ENCODE measurements at places on chromosomes 2 and 18.

- DNase-seq: no peak
Measured at GRCh38 chr2:189178054-189178453, 1.5 kb downstream of the COL5A2 start.

DNA sequence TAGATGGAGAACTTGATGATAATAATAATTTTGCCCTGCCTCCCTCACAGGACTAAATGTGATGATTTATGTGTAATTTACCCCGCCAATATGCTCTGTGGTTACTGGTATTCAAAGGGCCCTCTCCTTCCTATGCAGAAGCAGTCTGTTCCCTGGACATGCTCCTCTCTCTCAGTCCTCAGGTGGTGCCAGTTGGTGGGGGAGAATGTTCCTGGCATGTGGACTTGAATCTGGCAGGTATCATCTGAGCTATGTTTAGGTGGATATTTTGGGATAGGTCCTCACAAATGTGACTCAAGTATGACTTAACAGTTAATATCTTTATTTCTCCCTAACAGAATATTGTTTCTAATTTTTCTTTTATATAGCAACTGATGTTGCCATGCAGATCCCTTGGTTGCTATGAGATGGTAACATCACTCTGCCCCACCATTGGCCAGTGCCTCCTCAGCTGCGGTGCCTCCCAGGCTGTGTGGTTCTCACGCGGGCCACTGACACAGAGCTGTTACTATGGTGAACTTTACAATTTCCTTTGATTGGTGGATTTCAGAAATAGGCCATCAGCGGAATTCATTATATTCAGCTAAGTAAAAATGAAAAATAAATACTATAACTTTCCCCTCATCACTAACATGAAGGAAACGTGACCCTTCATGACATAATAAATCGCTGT lies 106.7 kb upstream of the PELI1 start:
- no peak for DNase-seq

- DNase-seq: no peak
Measured at GRCh38 chr2:71417300-71418202, 35.8 kb upstream of the DYSF start.

GRCh38 chr2:190979906-190980629 lies 33.9 kb downstream of the STAT1 start:
- no peak for DNase-seq

DNA sequence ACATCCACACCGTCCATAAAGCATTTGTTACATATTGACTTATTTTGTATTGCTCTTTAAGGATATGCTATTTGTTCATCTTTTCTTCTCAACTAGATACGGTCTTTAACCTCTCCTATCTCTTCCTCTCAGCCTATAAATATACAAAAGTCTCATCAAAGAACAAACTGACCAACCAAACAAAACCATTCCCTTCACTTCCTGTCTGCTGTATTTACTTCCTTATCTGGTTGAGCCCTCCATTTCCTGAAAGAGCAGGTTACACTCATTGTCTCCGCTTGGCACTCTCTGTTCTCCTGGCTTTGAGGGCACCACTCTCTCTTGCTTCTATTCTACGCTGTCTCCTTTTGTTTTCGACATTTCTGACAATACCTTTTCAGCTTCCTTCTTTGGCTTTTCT lies 431.9 kb upstream of the TCF4 start:
- DNase-seq: no peak

DNA sequence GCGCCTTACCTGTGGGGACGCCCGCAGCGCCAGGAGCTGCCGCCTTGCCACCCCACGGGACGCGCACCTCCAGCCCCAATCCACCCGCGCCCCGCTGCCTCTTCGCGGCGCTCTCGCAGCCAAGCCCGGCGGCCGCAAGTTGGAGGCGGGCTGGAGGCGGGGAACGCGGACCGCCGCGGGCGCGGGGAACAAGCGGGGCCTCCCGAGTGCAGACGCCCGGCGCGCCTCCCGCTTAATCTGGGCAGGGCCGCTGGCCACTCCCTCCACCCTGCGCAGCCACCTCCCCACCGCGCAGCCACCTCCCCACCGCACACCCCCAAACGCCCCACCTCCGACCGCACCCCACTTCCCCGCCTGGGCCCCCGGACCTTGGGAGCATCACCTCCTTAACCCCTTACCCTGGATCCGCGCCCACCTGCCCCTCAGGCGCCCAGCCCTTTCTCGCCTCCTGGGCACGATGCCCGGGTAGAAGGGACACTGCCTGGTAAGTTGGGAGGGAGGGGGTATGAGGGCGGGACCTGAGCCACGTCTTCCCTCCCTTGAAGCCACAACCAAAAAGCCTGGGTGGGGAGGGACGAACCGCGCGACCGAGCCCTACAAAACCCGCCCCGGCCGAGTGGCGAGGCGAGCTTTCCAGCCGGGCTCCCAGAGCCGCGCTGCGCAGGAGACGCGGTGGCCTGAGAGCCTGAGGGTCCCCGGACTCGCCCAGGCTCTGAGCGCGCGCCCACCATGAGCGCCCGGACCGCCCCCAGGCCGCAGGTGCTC lies at the start of the genes COL4A3 and COL4A4:
COL4A3 (plus strand) TSS at position 627 of the 765 bp plus-strand sequence; CDS start at position 730, 103 bp downstream.
COL4A4 (minus strand) TSS at position 208 of the 765 bp plus-strand sequence. CDS start 16,722 bp downstream, outside the sequence.
- no peak for DNase-seq

DNA sequence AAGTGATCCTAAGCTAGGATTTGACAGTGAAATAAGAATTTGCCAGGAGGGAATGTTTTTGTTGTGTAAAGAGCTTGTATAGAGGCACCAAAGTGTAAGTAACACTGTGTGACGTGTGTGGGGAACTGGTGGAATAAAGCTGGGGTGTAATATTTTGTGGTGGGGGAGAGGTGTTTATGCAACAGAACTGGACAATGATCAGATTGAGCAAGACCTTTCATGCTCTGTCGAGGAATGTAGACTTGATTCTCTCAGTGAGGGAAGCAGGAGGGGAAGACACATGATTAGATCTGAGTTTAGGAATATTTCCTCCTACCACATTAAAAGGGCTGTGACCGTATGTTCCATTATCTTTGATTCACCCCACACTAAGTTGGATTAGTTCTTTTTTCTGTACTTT lies 43.6 kb downstream of the EFEMP1 start:
- no peak for DNase-seq

DNA sequence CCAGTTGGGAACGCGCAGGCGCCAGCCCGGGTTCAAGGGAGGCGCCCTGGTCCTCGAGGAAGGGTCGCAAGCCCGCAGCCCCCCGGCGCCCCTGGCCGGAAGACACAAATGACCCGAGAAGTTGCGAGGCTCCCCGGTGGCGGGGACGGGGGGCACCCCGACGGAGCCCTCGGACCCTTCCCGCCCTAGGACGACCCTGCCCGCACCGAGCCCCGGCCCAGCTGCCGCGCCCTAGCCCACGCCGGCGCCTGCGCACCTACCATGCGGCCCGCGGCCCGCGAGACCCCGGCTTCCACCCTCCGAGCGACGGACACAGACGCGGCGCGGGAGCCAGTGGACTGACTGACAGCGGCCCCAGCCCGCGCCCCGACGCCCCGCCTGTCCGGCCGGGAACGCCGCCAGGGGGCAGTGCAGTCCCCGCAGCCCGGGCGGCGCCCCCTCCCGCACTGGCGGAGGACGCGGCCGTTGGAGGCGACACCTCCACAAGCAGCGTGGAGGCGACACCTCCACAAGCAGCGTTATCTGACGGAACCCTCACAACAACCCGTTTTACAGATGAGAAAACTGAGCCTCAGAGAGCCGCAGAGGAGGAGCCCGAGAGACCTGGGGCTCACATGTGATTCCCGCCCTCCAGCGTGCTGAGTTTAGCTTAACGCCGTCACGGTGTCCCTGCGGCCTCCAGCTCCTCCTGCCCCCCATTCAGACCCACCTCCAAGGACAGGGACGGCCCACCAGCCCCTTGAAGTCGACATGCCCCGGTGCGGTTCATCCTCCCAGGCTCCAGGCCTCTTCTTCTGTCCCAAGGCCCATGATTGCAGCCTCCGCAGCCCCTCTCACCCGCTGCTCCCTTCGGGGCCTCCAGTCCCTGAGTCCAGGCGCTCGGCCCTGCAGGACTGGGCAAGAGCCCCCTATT lies at the start of gene NMUR1:
NMUR1 (minus strand) TSS at position 347 of the 913 bp plus-strand sequence; CDS start at position 263, 84 bp downstream.
- peak; percentile 66 for DNase-seq

GRCh38 chr2:163794635-163795034 lies 58.8 kb upstream of the FIGN start:
- no peak for DNase-seq

- no peak for DNase-seq
Measured at GRCh38 chr18:37261246-37261840, 304.3 kb downstream of the CELF4 start.

GRCh38 chr2:74439373-74439772 lies 2.4 kb downstream of the RTKN start:
- DNase-seq: no peak

GRCh38 chr2:32719933-32720716 lies 92.3 kb downstream of the TTC27 start:
- DNase-seq: no peak

DNA sequence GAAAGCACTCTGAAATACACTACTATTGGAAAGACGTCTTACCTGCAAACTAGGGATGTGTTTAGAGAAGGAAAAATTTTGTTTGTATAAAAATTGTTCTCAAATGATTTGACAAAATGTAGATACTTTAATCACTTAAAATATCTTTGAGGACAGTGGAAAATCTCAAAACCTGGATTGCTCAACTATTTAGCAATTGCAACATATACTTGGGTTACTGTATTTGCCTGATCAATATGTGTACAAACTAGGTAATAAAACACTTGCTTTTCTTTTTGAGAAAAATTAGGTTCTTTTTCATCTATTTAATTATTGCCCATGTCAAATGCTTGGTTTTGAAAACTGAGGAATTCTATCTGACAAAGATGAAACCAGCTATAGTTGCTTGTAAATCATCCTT lies 60.9 kb downstream of the CPS1 start:
- DNase-seq: no peak

- DNase-seq: no peak
Measured at GRCh38 chr2:42170619-42171395, 1.7 kb downstream of the EML4 start.

DNA sequence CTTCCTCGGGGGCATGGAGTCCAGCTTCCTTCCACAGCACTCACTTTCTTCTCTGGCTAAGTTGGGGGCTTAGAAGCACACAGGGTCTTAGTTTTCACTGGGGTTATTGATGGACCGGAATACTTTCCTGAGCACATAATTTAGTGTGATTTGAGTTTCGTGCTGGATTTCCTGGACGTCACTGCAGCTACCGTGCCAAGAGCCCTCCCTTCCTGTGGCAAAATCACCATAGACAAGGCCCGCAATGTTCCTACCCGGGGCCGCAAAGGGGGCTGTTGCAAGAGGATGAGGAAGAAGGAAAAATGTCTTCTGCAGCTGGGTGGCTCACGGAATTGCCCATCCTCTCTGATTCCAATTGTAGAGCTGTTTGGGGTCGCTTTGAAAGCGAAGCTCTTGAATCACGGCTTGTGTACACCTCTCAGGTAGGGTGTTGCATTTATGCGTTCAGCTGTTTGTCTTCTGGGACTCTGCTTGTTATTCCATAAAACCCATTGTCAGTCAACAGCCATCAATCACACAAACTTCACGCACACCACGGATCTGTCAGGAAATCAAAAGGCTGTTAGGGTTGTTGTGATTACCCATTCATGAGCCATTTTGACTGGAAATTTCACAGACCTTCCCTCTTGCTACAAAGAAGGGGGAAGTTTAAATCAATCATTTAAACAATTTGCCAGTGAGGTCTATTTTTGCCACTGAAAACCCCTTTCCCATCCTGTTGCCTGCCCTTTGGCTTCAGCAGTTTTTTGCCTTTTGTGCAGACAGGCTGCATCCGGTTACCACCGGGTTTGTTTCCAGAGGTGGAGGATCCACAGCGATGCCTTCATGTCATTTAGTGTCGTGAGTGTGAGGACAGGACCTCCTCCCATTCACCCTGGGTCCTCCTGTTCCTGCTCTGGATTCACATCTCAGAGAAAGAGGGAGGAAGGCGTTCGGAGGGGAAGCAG lies 36.0 kb downstream of the SMIM21 start:
- DNase-seq: no peak

DNA sequence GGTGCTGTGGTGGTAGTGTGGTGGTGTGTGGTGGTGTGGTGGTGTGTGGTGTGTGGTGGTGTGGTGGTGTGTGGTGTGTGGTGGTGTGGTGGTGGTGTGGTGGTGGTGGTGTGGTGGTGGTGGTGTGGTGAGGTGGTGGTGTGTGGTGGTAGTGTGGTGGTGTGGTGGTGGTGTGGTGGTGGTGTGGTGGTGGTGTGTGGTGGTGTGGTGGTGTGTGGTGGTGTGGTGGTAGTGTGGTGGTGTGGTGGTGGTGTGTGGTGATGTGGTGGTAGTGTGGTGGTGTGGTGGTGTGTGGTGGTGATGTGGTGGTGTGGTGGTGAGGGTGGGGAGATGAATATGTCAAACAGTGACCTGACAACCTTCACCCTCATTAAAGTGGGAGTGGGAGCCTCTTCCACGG lies 55.6 kb upstream of the DLGAP1 start:
- no peak for DNase-seq

DNA sequence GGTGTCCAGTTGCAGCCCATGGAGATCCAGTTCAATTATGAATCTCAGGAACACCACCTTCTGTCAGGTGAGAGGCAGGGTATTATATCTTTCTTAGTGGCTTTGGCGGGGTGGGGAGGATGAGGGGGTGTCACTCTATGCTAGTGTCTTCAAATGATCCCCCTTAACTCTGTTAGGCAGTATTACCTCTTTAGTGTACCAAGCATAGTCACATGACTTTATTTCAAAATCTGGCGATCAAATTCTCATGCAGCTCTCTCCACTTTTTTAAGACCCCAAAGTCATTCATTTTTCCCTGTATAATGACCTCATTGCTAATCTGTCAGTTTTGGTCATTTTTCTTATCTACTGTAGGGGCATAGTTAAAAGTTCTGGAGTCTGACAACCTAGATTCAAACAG lies 1.1 kb upstream of the ZSCAN30 start:
- DNase-seq: no peak

DNA sequence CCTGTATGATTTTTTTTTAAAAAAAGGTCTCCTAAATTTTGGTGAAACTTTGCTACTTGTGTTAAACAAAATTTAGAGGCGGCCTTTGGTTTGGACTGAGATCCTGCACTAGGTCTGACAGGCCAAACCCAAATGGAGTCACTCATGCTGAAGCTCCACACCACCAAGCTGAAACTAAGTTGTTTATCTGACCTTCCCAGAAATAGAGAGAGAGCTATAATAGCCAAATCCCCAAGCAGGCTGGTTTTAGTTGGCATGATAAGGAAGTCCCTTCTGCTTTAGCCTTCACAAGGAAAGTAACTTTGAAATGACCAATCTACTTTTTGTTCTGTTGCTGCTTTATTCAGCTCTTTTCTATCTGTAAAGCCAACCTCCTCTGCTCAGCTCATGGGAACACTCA lies 17.1 kb upstream of the THUMPD2 start:
- no peak for DNase-seq

- DNase-seq: no peak
Measured at GRCh38 chr2:210003359-210003758, 921 bp downstream of the RPE start.

DNA sequence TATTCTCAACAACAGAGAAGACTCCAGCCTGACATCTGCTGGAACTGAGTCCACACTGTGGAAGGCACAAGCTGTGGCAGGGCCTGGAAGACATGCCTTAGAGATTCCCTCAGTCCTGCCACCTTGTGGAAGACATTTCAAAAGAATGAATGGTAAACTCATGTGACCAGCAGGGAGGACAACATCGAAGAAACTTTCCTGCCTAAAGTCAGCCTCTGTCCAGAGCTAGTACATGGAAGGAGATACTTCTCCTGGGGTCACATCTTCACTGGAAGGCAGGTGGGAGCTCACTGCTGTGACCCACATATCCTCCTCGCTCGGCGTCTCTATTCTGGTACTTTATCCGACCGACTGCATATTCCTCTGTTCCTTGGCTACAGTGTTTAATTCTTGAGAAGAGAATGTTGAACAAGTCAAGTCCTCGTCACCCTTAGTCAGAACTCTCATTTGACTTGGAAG lies 59.5 kb downstream of the PUM2 start:
- DNase-seq: no peak

GRCh38 chr2:4507661-4508060 lies 804.3 kb downstream of the DCDC2C start:
- no peak for DNase-seq

Measured in stimulated activated CD4-positive, alpha-beta T cell treated with anti-CD3 and anti-CD28 coated beads, Interleukin-15, amount 100 ng/mL, for 48 hours (primary cell).